ENCODE measurements at places on chromosomes 4 and X.
A peak's percentile ranks its signal among the peaks of the same experiment; 100 is the strongest.

DNA sequence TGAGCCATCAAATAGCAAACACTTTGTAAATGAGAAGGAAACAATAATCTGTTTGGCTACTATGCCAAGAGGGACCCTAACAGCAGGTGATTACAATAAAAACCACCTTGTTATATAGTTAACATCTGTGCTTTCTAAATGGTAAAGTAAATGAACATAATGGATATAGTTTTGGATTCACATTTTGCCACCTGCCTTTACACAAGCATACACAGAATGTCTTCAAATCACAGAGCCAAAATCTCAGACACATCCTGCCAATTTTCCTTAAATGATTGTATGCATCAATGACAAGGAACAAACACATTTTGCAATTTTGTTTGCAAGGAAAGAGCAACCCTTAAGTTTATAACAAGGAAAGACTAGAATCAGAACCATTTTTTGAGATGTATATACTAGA is 334.2 kb downstream of the FSTL5 start:
- DNase-seq, result no peak

- DNase-seq, result no peak
Measured at GRCh38 chrX:13001961-13002671, 27.2 kb downstream of the TMSB4X start.

- DNase-seq, result no peak
Measured at GRCh38 chr4:56859841-56860240, 38.3 kb upstream of the SPINK2 start.

GRCh38 chr4:14184265-14184664 is 556.7 kb upstream of the BOD1L1 start:
- DNase-seq, result no peak

GRCh38 chrX:23742174-23742696 is 841 bp downstream of the ACOT9 start:
- no peak for DNase-seq

- DNase-seq, result no peak
Measured at GRCh38 chr4:188110741-188111471, 1.5 kb upstream of the TRIML2 start.

- DNase-seq, result no peak
Measured at GRCh38 chrX:16903274-16904022, 33.3 kb upstream of the RBBP7 start.

- DNase-seq, result no peak
Measured at GRCh38 chrX:49191574-49192011, 5.4 kb upstream of the PRICKLE3 start.

- no peak for DNase-seq
Measured at GRCh38 chrX:67545893-67546495, 2.2 kb downstream of the AR start.

- no peak for DNase-seq
Measured at GRCh38 chrX:133961046-133961445, 24.3 kb downstream of the GPC3 start.

DNA sequence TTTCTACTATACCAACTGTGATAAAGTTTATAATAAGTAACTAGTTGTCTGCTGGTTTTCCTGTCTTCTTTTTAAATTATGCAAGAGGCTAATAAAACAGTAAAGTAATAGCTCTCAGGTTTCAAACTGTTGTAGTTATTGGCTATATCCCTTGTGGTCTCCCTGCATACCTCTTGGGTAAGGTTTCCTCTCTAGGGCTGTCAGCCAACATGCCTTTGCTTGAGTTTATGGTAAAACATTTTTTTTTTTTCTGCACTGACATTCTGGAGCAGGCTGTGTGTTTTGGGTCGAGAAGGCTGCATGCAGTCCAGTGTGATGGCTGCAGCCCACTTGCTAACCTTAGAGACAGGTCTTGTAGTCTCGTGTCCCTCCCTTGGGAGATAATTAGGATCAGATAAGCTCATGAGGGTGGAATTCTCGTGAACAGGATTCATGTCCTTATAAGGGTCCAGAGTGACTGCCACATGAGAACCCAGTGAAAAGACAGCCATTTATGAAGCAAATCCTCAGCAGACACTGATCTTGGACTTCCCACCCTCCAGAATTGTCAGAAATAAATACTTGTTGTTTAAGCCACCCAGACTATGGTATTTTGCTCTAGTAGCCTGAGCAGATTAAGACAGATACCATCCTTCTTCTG is 831.2 kb downstream of the CCSER1 start:
- no peak for DNase-seq

DNA sequence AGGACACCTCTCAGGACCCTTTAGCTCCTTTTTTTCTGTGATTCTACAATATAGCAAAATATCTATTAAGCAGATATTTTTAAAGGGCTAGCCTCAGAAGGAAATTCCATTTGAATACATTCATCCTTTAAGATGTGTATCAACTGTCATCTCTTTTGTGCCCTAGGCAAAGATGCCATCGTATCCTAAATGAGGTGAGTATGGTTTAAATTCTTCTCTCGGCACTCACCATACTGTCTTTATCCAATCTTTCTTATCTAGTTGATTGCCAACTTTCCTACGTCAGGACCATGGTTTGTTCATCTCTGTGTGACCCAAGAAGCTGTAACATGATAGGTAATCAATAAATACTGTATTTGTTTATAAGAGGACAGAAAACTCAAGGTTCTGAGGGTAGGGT is 176.0 kb downstream of the LDB2 start:
- no peak for DNase-seq

- DNase-seq, result no peak
Measured at GRCh38 chr4:8506373-8507195, 66.0 kb downstream of the TRMT44 start.

GRCh38 chr4:186808630-186809018 is 85.0 kb upstream of the FAT1 start:
- DNase-seq, result no peak

DNA sequence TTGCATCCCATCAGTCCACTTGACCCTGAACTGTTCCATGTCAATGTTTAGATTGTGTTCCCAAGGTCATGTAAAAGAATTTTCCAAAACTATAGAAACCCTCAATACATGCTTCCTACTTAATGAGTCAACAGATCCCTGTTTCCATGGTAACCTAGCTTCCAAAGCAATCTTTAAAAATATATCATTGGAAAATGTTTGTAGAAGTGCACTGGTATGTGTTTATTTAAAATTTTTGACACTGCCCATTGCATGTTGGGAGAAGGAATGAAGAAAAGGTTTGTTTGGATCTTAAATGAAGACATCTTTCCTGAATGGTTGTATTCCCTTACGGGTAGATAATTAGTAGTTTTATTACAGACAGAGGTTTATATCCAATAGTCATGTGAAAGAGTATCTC is 345.3 kb downstream of the GABRG1 start:
- DNase-seq, result no peak

DNA sequence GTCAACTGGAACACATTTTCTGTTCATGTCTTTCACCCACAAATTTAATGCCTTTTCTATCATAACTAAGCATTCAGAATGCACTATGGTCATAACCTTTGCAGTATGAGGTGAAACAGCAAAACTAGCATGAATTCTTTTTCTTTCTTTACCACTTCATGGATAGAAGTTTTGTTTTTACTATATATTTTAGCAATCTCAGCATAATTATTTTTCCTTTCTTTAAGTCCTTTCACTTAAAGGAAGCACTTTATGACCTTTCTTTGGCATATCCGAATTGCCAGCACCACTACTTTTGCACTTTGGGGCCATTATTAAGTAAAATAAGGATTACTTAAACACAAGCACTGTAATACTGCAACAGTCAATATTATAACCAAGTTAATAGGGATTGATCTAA is 115.1 kb upstream of the DKK2 start:
- no peak for DNase-seq

- DNase-seq, result no peak
Measured at GRCh38 chrX:43373032-43373431, 283.1 kb upstream of the MAOA start.

- peak; percentile 25 for DNase-seq
Measured at GRCh38 chrX:115560978-115561604, at the start of gene PLS3. TSS of gene PLS3 (plus strand) at chrX:115561174. CDS start at chrX:115610251, 49,077 bp downstream.

GRCh38 chrX:146186540-146186939 is 368.9 kb downstream of the SLITRK2 start:
- DNase-seq, result no peak

- no peak for DNase-seq
Measured at GRCh38 chr4:118279920-118280432, 72.8 kb downstream of the PRSS12 start.

DNA sequence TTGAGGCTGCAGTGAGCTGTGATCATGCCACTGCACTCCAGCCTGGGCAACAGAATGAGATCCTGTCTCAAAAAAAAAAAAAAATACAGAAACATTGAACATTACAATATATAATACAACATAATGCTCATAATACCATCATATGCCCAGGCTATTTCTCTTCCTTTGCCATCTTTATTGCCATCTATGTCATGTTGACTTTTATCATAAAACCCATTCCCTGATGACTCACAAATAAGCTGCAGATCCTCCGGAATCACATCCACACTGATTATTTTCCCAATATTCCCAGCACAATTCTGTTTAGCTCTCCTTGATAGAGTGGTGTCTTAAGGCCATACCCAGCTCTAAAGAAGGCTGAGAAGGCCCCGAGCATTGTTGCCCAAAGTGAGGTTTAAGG is 9.2 kb upstream of the FBXW7 start:
- no peak for DNase-seq

- no peak for DNase-seq
Measured at GRCh38 chr4:183374950-183375555, 52.8 kb upstream of the CLDN24 start.

GRCh38 chr4:11312389-11312788 is 116.3 kb downstream of the HS3ST1 start:
- DNase-seq, result no peak

DNA sequence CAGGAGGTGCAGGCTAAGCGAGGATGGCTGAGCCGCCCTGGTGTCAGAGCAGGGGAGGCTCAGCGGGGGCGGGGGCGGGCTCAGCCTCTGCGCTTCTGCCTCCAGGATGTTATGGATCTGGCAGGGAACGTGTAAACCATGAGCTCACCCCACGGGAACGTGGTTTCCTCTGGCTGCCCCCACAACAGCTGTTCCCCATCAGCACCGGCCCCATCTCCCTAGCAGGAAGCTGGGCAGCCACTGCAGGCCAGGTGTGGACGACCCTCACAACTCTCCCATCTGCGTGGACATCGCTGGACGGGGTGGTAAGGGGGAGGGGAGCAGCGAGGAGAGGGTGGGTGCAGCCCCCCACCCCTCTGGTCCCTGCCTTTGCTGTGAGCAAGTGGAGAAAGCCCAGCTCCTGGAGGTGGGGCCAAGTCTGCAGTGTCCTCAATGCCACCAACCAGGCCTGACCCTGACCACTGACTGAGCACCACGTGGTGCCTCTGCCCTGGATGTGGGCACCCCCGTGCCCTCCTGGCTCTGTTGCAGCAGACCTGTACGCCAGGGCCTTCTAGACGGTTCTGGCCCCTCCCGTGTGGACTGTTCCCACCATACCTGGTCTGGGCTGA is 28.1 kb upstream of the SPON2 start:
- DNase-seq, result peak; percentile 56

DNA sequence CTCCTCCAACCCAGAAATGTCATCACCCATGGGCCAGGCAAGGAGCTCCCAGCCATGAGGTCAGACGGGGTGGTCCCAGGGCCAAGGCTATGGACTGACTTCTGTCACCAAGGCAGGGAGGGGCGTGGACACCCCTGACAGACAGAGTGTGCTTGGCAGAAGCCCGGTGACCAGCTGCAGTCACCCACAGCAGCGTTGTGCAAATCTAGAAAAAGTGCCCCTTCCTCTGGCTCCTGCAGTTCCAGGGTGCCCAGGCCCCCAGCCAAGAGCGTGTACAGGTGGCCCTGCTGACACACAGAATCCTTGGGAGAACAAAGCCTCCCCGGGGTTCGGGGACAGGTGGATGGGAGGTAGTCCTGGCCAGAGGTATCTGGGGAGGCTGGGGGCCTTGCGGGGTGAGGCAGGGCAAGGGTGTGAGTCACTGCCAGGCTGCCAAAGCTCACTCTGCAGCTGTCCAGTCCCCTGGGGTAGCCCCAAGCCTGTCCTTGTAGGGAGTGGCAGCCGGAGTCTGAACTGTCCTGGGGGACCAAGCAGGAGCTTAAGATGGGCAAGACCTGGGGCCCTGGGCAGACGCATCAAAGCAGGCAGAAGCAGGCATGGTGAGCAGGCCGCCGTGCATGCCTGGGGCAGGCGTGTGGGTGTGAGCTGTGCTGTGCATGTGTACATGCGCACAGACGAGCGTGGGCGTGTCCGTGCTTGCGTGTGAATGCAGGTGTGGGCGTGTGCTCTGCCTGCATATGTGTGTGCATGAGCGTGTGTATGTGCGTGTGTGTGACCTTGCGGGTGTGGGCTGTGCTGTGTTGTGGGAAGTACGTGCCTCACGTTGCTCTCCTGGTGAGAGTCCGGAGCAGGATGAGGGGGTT is 3.3 kb downstream of the MYL5 start:
- DNase-seq, result peak; percentile 34

DNA sequence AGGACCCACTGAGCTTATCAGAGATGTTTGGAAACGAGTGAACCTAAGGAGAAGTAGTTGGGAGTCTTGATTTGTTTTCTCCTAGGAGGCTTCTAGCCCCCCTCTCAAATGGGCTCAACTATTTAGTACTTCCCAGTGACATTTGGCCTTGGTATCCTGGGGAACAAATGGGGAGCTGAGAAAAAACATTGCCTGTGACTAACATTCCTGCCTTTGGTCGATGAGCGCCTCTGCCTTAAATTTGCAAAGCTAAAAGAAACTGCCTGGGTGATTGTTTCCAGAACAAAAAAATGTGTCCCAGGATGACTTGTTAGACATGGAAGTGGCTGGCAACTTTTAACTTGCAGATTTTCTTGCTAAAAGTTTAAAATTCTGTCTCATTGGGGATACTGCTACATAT is 58.8 kb upstream of the IGFBP7 start:
- DNase-seq, result no peak

DNA sequence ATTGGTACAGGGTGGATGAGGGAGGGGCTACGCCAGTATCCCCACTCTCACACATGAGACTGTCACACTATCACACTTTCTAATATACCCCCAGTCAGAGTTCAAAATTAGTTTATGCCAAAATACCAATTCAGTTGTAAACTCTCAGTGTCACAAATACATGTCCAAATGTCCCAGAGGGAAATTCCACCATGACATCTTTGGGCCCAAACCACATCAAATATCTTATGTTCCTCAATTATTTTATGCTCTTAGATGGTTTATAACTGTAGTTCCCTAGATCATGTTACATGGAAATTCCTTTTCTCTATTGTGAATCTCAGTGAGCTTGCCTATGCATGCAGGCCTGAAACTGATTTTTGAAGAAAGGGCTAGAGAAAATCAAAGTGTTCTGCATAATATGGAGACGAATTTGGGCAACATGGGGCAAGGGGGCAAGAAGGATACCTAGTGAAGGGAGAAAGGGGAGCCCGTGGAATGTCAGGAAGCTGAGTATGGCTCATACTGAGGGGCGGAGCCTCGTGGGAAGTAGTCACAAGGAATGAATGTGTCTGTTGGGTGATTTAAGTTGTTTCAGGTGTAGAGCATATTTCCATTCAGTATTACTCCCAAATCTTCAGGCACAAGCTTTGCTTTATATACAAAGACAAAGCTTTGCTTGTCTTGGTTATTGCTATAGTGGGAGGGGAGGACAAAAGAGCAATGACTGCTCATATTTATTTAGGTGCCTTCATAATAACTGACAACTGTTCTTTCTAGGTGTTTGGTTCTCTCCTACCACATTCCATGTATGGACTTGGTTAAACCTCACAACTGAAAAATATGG is 40.8 kb downstream of the CLNK start:
- no peak for DNase-seq
